ENCODE measurements at places on chromosomes 7 and 10. TPM values are rescaled to one million over a fixed set of nuclear protein-coding genes. Genes with fewer than 3 reads are reported as not detected.

- no peaks in the 10 kb centered on the region for H3K27me3 ChIP-seq
- no peak overlapping the region for H3K27ac ChIP-seq
- no peak overlapping the region for H3K4me3 ChIP-seq
- no peaks in the 10 kb centered on the region for H3K36me3 ChIP-seq
- peak; percentile 59 for DNase-seq
Measured at GRCh38 chr7:37982423-37982822, 62.0 kb downstream of the EPDR1 start.

DNA sequence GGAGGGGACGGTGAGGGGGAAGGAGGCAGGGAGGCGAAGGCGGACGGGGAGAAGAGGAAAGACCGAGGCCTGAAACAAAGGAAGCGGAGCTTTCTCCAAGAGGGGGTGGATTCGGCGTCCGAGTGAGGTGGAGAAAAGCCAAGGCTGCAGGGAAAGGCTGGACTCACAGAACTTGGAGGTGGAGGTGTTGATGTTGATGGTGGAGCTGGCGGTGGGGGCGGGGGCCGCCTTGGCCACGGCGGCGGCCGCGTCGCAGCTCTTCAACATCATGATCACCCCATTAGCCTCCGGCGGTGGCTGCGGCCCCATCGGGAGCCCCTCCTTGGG lies 578 bp downstream of the CACUL1 start:
- H3K36me3 ChIP-seq, result no peaks in the 10 kb centered on the region
- peak; percentile 13 for DNase-seq
- peaks cover 10% of the 10 kb centered on the region for H3K4me1 ChIP-seq

DNA sequence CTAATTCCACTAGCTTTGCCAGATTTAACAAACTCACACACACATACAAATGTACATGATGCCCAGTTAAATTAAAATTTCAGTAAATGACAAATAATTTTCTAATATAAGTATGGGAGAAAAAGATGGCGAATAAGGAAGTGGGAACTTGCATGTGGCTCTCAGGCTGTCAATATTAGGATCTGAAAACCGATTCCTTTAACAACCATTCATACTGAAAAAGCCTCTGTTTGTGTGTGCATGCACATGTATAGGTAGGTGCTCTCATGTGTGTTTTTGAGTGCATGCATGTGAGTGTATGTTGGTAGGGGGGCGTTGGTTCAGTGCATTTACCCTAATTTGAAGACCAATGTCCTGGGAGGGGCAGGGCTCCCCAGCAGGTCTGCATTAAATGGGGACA lies 125.3 kb downstream of the HTR7 start:
- no peaks in the 10 kb centered on the region for H3K36me3 ChIP-seq
- H3K4me3 ChIP-seq, result no peak overlapping the region
- no peak for DNase-seq
- no peaks in the 10 kb centered on the region for H3K27me3 ChIP-seq
- no peak overlapping the region for H3K27ac ChIP-seq
- no peaks in the 10 kb centered on the region for H3K4me1 ChIP-seq

GRCh38 chr10:42961796-42962109 lies 115.1 kb upstream of the RET start:
- no peak for DNase-seq
- H3K4me3 ChIP-seq, result no peak overlapping the region
- no peaks in the 10 kb centered on the region for H3K27me3 ChIP-seq
- no peak overlapping the region for H3K27ac ChIP-seq

GNAI1 gene
- total RNA-seq, result 32.9 TPM

DNA sequence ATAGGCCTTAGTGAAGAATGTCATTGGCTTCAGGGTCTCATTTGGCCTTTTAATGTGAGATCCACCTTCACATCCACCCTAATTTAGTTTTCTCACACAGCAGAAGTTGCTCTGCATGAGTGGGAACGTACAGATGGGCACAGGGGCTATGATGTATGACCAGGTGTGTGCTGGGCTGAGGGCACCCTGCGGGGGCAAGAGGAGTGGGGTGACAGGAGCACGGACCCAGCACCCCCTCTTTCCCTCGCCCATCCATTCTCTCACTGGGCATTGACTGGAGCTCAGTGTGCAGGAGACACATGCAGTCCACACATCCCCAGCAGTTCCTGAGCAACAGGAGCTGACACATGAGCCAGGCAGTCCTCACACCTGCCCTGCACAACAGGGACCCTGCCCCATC lies 95.1 kb upstream of the PPP2R2D start:
- H3K4me3 ChIP-seq, result no peak overlapping the region
- no peaks in the 10 kb centered on the region for H3K27me3 ChIP-seq
- no peak overlapping the region for H3K27ac ChIP-seq
- DNase-seq, result no peak
- H3K36me3 ChIP-seq, result no peaks in the 10 kb centered on the region

- H3K4me3 ChIP-seq, result no peak overlapping the region
- DNase-seq, result no peak
- H3K4me1 ChIP-seq, result no peaks in the 10 kb centered on the region
- no peaks in the 10 kb centered on the region for H3K27me3 ChIP-seq
Measured at GRCh38 chr10:112698133-112698817, 251.3 kb downstream of the VTI1A start.

- H3K4me3 ChIP-seq, result no peak overlapping the region
- no peaks in the 10 kb centered on the region for H3K36me3 ChIP-seq
- H3K4me1 ChIP-seq, result peaks cover 14% of the 10 kb centered on the region
- peak; percentile 74 for DNase-seq
- no peak overlapping the region for H3K27ac ChIP-seq
Measured at GRCh38 chr10:34504534-34504933, 310.6 kb downstream of the PARD3 start.

SPDYE3 gene
- total RNA-seq, result not detected

GRCh38 chr10:30219971-30220751 lies 128.9 kb downstream of the MTPAP start:
- no peak overlapping the region for H3K27ac ChIP-seq
- peaks cover 2% of the 10 kb centered on the region for H3K27me3 ChIP-seq
- no peaks in the 10 kb centered on the region for H3K36me3 ChIP-seq
- H3K4me3 ChIP-seq, result no peak overlapping the region
- peaks cover 3% of the 10 kb centered on the region for H3K4me1 ChIP-seq

GRCh38 chr7:79317728-79318127 lies 135.7 kb downstream of the MAGI2 start:
- H3K36me3 ChIP-seq, result no peaks in the 10 kb centered on the region
- H3K27me3 ChIP-seq, result no peaks in the 10 kb centered on the region
- no peak overlapping the region for H3K27ac ChIP-seq
- H3K4me1 ChIP-seq, result peaks cover 8% of the 10 kb centered on the region

DNA sequence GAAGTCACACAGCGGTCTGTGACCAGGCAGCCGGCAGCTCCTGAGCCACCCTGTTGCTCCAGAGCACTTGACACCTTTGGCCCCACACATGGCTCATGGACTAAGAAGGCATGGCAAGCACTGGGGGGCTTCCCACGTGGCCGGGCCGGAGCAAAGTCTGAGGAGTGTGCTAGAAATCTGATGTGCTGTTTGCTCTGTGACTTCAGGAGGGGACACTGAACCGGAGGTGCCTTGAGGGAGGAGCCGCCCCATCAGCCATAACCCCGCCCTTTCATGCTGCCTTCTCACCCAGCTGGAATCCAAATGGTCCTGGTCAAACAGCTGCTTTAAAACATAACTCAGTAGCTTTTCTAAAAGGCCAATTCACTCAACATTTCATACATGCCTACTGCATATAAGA lies 33.5 kb downstream of the PROSER2 start:
- H3K27me3 ChIP-seq, result no peaks in the 10 kb centered on the region
- peaks cover 3% of the 10 kb centered on the region for H3K36me3 ChIP-seq
- H3K27ac ChIP-seq, result no peak overlapping the region
- DNase-seq, result no peak
- H3K4me3 ChIP-seq, result no peak overlapping the region

DNA sequence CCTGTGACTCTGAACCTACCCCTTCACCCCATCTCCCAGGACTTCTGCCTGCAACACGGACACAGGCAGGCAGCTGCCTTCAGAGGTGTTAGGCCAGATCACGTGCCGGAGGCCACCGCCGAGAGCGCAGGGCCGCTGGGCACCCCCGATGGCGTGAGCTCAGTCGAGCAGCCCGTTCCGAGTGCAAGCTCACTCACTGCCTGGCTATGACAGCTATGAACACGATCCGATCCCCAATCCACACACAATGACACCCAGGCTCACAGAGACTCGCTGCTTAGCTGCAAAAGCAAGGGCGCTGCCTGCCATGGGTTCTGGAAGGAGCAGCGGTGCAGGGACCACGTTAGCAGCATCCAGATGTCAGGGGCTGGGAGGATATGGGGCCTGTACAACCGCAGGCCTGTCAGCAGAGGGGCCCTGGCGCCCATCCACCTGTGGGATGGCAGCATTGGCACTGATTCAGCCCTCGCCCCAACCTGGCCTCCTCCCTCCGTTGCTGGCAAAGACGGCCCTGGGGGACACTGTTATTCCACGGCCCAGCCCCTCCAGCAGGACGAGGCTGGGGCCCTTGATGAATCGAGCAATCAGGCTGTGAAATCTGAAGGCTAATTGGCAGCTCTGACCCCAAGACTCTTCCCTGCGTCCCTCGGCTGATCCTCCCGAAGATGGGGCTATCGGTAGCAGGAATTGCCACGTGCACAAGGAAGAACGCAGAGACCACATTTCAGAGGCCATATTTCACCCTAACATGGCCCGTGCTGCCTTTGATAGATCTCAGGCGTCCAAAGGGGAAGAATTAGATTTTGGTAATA lies 230.1 kb downstream of the ELFN1 start:
- peaks cover 20% of the 10 kb centered on the region for H3K4me1 ChIP-seq
- peak overlapping the region; percentile 68 for H3K27ac ChIP-seq
- H3K36me3 ChIP-seq, result no peaks in the 10 kb centered on the region
- DNase-seq, result no peak
- H3K27me3 ChIP-seq, result no peaks in the 10 kb centered on the region

STAG3 gene
- total RNA-seq, result 0.36 TPM

- H3K27ac ChIP-seq, result peak overlapping the region; percentile 62
- DNase-seq, result peak; percentile 97
- H3K4me3 ChIP-seq, result peak overlapping the region; percentile 27
Measured at GRCh38 chr7:121544726-121545125, 148.6 kb upstream of the FAM3C start.

- no peaks in the 10 kb centered on the region for H3K27me3 ChIP-seq
- peak overlapping the region; percentile 98 for H3K27ac ChIP-seq
- peaks cover 17% of the 10 kb centered on the region for H3K4me1 ChIP-seq
- H3K36me3 ChIP-seq, result no peaks in the 10 kb centered on the region
- peak overlapping the region; percentile 16 for H3K4me3 ChIP-seq
- DNase-seq, result peak; percentile 99
Measured at GRCh38 chr7:98418636-98419315, 17.9 kb upstream of the BAIAP2L1 start.

CAV2 gene
- total RNA-seq, result 161 TPM
